ENCODE measurements at places on chromosomes 12 and 14.

DNA sequence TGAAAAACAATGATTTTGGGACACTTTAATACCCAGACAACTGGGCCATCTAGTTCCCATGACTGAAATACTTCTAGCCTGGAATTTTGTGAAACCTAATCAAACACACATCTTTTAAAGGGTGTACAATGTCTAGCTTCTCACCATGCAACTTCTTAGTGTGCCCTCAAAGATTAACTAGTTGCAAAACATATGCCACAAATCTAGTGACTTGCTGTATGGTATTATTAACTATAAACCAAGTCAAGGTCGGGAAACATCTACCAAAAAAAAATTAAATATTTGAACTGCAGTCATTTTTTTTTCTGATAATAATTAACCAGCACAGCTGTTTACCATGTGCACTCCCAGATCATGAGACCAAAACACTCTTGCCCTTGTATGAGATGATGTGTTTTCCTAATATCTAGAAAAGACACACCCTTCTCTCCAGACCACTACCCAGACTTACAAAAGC, 171.8 kb upstream of the FOXN3 start:
- DNase-seq, result no peak

DNA sequence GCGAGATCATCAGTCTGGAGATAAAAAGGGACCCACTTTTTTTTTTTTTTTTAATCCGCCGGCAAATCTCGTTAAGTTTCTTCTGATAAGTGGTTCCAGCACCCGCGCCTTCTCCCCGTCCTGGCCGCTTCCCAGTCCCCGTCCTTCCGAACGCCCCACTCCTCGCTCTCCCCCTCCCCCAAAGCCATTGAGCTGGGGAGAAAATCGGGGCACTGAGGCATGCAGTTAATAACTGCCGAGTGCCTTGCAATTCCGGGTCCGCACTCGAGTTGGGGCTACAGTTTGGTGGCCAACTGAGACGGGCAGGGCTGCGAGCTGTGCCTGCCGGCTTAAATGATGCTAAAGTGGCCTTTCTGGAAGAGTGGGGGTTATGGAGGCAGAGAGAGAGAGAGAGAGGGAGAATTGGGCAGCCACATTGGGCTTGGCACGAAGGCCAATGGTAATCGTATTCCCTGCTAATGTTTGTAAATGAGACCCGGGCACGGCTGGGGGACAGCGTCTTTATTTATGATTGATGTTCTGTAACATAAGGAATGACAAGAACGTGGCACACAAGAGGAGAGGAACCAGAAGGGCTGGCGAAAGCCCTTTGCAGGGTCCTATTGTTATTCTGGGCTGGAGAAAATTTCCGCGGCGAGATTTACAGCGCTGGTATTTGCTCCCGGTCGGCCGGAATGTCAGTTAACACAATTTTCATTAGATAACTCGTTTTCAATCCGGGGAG, 115.4 kb upstream of the MYL2 start:
- no peak for DNase-seq

GRCh38 chr14:55352201-55352600, 59.4 kb downstream of the ATG14 start:
- no peak for DNase-seq

GRCh38 chr12:82781309-82781997, 94.7 kb downstream of the TMTC2 start:
- no peak for DNase-seq

DNA sequence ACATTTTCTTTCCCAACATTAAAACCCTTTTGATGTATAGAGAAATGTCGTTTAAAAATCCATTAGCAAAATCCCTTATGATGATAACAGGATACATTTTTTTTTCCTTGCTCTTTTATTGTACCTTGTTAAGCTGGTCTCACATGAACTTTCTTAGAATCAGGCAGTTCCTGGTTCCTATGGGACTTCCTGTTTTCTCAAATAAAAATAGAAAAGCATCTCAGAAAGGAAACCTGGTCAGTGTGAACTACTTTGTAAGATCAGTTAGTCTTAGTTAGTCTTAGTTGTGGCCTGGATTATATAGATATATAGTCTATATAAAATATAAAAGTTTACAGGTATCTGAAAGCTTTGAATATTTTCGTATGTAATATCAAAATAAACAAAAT, 40.3 kb downstream of the LEMD3 start:
- no peak for DNase-seq

- DNase-seq, result no peak
These were observed 275.4 kb downstream of the TTC6 start for GRCh38 chr14:37870632-37871346.

GRCh38 chr12:57107456-57108155, 3.6 kb downstream of the STAT6 start:
- DNase-seq, result no peak

DNA sequence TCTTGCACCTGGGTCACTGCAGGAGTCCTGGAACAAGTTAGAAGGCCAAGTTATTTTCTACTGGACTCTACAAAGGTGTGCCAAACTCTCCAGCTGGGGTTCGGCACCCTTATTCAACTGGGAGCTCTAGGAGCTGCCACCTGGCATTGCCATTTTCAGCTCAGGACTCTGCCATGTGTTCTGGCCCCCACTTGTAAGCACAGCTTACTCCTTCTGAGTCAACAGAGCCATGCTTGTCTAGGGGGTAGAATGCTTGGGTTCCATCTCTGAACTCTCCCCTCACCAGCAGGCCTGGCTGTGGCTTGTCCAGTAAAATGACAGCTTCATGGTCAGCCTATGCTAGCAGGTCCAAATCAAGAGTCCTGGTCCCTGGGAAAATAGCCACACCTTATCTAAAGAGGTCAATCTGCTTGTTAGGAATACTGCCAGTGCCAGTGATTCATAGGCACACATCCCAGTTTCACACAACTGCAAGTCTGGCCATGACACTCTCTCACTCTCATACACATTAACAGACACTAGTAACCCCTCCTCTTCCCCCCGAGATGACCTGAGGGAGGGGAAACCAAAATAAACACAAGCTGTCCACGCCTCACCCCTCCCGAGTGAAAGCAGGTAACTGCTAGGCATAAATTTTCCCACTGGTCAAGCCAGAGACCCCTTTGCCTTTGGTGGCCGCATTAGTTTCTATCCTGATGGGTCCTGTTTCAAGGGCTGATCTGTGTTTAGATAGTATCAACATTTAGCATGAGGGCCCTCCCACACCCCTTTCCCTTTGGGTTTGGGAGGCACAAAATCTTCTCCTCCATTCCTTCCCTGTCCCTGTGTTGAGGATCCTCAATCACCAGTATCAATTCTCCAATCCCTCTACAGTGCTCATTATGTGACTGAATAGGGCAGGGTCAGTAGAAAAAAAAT, 182.3 kb upstream of the GZMB start:
- no peak for DNase-seq

- no peak for DNase-seq
These were observed 226.3 kb downstream of the SPTSSA start for GRCh38 chr14:34235643-34236300.

DNA sequence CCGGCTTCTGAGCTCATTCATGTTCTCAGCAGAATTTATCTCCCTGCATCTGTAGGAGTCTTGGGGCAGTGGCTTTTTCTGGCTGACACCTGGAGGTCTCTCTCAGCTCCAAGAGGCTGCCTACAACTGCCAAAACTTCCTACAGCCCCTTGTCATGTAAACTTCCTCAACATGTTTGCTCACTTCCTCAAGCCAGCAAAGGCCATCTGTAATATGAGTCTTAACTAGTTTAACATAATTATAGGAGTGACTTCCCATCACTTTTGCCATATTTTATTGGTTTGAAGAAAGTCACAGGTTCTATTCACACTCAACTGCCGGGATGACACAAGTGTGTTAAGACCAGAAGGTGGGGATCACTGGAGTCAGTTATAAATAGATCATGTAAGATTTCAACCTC, 194.0 kb downstream of the VRK1 start:
- DNase-seq, result no peak

All from GM13977 (cell line).